ENCODE measurements at places on chromosomes 1 and 21.

- no peak for DNase-seq
These were observed 46.5 kb downstream of the MORN1 start for GRCh38 chr1:2344744-2345296.

DNA sequence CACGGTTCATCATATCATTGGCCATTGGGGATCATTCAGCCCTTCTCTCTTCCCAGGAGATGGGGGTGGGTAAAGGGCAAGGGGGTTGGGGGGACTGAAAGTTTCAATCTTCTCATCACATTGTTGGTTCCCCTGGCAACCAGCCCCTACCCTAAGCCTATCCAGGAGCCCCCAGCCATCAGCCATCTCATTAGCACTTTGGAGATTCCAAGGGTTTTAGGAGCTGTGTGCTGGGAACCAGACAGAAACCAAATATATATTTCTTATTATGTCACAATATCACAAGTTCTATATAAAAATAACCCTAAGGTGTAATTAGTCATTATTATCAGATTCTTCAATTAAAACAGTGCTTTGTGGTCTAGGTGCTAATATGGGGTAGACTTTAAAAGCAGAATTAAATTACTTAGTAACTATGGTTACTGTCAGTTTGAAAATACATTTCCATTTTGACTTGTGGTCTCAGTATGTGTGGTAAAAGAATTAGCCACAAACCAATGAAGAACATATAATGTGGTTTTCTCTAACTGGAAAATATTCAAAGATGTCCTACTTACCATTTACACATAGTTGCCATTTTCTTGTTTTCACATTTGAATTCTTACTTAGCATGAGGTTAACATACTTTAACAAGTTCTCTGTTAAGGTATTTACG, 28.1 kb downstream of the IL23R start:
- DNase-seq = peak; percentile 31

DNA sequence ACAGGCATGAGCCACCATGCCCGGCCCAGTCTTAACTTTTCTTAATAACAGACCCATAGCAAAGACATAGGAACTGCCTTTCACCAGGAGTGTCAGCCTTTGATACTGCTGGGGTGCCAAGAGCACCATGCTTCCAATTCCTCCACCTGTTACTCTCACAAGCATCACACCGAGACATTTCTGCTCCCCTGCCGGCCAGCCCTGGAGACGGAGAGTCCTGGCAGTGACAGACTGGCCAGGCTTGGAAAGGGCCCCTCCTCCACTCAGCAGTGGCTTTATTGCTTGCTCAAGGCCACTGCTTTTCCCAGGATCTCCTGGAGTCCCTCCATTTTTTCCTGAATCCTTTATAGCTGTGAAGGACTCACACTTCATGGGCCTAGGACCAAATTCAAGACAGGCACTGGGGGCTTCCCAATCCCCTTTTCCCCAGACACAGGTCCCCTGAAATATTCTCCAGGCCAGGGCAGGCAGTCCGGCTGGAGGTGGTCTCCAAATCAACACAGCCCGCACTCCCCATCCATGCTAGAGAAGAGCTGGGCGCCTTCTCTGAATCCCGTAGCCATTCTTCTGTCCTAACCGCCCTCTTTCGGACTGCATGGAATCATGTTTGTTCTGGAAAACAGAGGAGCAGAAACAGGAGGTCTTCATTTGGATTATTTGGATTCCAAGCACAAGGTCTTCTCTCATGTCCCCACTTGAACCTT, 25.5 kb upstream of the PTPRF start:
- DNase-seq = no peak

GRCh38 chr1:106748606-106749005, 307.9 kb upstream of the PRMT6 start:
- DNase-seq = no peak

GRCh38 chr1:41780322-41780721, 138.4 kb downstream of the HIVEP3 start:
- no peak for DNase-seq

GRCh38 chr21:33608559-33608958, 20.1 kb upstream of the DONSON start:
- no peak for DNase-seq

DNA sequence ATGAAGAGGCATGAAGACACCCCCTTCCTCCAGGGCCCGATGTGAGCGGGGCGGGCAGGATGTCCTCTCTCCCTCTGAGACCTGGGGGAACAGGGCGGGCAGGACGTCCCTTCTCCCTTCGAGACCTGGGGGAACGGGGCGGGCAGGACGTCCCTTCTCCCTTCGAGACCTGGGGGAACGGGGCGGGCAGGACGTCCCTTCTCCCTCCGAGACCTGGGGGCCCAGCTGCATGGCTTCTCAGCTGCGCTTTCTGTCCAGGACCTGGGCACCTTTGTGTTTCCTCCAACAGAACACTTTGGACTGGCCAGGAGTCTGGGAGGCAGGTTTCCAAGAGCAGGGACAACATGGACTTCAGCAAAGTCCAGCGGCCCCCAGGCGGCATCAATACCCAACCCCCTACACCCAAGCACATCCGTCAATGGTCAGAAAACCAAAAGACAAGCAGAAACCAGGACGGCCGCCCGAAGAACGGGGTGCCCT, 30.8 kb upstream of the ADARB1 start:
- DNase-seq = no peak

DNA sequence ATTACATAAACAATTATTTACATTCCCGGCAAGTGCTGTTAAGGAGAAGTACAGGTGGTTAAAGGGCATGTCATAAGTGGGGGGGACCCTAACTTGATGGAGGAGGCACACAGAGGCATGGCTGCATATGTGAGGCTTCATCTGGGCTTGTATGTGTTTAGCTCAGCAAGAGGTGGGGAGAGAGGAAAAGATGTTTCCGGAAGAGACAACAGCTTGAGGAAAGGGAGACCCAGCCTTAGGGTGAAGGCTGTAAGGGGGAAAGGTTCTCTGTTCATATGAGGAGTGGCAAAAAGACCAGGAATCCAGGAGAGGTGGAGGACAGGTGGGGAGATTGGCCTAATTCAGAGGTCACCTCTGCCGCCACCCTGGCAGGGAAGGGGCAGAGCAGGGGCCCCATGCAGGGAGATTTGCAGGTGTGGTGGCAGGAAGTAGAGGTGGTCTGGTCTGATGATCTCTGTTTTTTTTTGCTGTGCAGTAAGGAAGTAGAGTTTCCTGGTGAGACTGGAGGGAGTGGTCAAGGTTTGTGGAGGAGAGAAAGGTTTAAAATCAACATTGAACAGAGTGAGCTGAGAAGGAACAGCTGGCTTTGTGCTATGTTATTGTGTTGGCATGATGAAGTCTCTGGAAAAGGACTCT, 9.0 kb downstream of the TRAF5 start:
- no peak for DNase-seq

DNA sequence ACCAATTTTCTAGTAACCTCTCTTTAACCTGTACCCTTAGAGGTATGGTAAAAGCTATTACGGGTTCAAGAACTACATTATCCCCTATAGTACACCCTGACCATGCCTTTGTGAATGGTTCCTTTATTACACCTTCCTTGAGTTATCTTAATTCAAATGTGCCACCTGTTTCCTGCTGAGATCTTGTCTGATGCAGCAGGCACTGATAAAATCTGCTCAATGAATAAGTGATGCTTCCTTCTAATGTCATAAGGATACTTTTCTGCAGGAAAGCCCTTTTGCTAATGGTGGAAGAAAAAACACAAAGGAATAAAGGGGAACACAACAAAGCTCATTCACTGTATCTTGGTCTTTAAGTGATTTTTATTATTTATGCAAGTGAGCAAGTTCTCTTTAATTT, 25.8 kb downstream of the INTS7 start:
- no peak for DNase-seq

GRCh38 chr1:24981631-24982005, 51.5 kb upstream of the RUNX3 start:
- no peak for DNase-seq

Data from activated T-cell treated with anti-CD3 and anti-CD28 coated beads, Interleukin-2, amount 50 U/mL, for 48 hours (primary cell).